Activated CD4-positive, alpha-beta T cell treated with anti-CD3 and anti-CD28 coated beads for 36 hours (primary cell): ENCODE measurements at places on chromosomes 3 and 15. TPM values are rescaled to one million over a fixed set of nuclear protein-coding genes. Genes with fewer than 3 reads are reported as not detected.

DNA sequence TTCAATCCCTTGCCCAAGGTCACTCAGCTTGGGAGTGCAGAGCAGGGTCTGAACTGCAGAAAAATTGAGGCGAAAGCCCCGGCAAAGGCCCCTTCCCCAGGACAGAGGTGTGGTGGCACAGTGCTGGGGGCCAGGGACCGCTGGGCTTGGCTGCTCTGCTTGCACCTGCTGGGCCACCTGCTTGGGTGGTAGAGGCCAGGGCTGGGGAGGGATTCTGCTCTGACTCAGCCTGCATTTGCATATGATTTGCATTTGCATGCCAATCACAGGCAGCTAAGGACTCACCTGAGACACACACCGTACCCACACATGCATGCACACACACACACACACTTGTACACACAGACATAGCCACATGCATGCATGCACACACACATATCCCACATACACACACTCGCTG is 9.9 kb downstream of the GRM2 start:
- DNase-seq: no peak

DNA sequence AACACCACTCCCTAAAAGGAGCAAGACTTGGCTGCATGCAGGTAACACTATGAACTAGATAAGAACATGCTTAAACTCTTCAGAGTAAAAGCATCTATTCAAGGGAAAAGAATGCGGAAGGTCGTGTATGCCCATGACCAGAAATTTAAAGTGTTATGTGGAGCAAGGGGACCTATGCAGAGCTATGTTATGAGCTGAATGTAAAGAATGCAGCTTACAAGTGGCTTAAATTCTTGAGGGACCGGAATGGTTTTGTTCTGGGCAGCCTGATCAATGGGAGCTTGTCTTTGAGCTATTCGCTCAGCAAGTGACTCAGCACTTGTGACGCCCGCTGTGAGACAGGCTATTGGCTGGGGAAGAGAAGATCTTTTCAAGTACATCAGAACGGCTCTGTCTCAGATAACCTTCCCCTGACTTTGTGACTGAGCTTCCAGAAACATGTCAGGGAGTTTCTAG is 367.5 kb upstream of the THBS1 start:
- no peak for DNase-seq

Gene TUSC7
- total RNA-seq: not detected

GRCh38 chr3:197417441-197417840 is 119.0 kb upstream of the DLG1 start:
- no peak for DNase-seq

GRCh38 chr15:57736591-57736990 is 30.1 kb downstream of the POLR2M start:
- no peak for DNase-seq

Gene CLEC3B
- not detected for total RNA-seq
